ENCODE measurements at places on chromosomes 16 and 17. TPM values are rescaled to one million over a fixed set of nuclear protein-coding genes. Genes with fewer than 3 reads are reported as not detected.

- DNase-seq: no peak
Measured at GRCh38 chr17:42308446-42308845, 20.1 kb downstream of the STAT5A start.

GRCh38 chr17:76579281-76579680, 6.4 kb downstream of the ST6GALNAC2 start:
- DNase-seq: no peak

- DNase-seq: no peak
Measured at GRCh38 chr16:49524216-49524946, 150.8 kb downstream of the C16orf78 start.

- no peak for DNase-seq
Measured at GRCh38 chr17:5304636-5305035, 22.6 kb downstream of the RABEP1 start.

DNA sequence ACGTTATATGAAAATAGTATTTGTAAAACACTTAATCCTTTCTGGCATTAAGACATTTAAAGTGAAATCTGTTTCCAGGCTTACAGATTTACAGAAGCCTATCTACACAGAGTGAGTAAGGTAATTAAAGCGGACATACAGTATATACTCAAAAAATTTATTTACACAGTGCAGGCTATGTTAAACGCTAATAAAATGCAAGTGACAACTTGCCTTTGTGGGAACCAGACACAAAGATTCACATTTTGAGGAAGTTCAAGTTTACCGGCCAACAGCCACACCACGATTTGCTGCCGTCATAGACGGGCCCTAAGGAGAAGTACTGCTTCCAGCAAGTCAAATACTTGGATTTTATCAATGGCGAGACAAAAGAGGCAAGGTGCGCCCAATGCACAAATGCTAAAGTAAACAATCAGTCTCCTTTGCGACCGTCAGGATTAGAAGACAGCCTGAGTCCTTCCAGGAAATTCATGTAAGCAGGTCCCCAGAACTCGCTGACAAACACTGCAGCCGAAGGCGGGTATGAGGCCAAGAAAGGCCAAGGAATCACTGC, 801 bp downstream of the VPS35 start:
- DNase-seq: no peak

The AKAP1 gene
- 23.4 TPM for total RNA-seq

The ADORA2B gene
- total RNA-seq: 0.98 TPM

The PRSS33 gene
- 0.39 TPM for total RNA-seq

The HASPIN gene
- 22.9 TPM for total RNA-seq

The HOXB13 gene
- not detected for total RNA-seq

The C17orf107 gene
- 1.8 TPM for total RNA-seq
